Uterus (tissue), 4 donors: ENCODE measurements at places on chromosomes 16 and 17. TPM values are rescaled to one million over a fixed set of nuclear protein-coding genes. Genes with fewer than 3 reads are reported as not detected.

DNA sequence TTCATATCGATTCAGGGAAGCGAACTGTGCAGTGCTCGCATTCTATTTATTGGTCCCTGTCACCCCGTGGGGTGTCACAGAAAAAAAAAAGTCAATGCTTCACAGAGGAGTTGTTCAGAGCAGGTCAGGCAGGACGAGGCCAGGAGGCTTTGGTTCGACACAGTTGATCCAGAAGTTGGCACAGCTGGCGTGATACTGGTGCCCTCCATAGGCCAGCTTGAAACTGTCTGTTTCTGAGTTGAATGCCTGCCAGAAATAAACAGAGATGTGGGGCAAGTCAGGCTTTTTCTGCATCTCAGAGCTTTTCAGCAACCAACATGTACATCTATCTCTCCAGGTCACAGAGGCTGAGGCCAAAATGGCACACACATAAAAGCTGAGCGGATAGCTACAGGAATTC, 29.1 kb downstream of the DUSP14 start:
- DNase-seq, result no peak

GRCh38 chr16:2033057-2033908, 6.6 kb downstream of the NHERF2 start:
- peak; percentile 71 for DNase-seq

DNA sequence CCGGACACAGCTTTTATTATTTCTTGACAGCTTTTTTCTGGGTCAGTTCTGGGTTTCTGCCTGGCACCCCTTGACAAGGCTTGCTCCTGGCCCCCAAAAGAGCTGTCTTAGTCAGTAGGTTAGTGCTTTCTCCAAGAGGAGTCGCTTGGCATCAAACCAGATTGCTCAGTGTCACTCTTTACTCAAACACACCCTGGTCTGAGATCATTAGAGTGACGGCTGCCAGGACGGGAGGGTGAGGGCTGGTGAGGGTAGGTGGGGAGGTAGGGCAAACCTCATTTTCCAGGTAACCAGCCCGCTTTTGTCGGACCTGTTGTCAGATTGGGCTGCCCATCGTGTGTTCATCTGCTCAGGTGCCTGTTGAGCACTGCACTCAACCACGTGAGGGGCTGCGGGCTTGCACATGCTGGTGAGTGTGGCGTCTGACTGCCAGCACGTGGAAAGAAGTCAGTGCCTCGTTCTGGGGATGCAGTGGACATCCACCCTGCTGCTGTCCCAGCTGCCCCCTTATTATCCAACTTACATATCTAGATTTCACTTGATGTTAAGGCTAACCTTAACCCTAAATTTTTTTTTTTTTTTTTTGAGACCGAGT, 12.4 kb downstream of the TMEM94 start:
- DNase-seq, result no peak

DNA sequence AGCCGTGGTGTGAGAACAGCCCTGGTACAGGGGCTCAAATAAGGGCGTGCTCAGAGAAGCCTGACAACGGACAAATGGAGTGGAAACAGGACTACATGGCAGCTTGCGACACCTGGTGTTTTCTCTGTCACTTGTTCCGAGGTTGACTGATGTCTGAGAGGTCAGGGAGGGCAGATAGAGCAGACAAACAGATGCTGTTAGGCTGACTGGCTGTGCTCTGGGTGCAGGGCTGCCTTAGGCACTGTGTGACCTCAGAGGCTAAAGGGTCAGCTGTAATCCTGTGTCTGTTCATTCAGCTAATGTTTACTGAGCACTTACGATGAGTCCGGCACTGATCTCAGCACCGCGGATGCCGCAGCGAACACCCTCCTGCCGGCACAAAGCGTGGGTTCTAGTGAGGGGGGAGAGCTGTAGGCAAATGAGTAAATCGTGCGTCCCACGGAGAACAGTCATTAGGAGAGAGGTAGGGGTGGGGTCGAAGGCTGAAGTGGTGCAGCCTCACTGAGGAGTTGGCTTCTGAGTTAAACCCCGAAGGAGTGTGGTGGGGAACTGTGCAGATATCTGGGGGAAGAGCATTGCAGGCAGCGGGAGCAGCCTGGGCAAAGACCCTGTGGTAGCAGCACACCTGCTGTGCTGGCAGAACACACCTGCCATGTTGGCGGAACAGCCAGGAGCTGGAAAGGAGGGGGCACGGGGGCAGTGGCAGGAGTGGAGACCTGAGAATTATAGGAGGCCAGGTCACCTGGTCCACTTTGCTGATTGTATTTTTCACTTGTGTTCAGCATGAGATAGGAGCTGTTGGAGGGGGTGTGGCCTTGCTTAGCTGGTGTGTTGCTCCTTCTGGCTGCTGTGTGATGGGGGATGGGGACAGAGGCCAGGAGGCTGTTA, 35.0 kb downstream of the GPT2 start:
- no peak for DNase-seq

GRCh38 chr16:23771027-23771426, 16.2 kb downstream of the CHP2 start:
- DNase-seq, result no peak

DNA sequence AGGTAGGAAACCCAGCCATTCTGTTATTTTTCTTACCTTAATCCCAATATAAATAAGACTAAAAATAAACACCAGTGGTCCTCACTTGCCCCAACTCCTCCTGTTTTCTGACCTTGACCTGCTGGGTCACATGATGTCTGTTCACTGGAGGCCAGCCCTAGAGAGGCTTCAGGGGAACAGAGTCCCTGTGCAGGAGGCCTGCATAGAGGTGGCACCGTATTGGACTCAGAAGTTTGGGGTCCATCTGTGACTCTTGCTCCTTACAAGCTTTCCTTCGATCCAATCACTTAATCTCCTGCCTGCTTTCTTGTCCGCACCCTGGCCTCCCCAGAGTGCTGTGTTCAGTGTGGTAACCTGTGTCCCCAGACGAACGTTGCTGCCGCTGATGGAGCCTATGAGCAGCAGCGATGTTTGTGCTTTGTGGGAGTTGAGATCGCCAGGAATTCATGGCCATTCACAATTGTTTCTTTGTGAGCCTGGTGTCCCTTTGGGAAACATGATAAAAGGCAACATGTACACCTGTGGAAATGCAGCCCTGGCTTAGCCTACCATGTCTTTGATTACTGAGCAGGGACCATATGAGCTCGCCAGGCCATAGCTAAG, 4.7 kb downstream of the IGSF6 start:
- no peak for DNase-seq

- DNase-seq, result no peak
Observed at GRCh38 chr17:616407-616806, 98.2 kb downstream of the VPS53 start.

- no peak for DNase-seq
Observed at GRCh38 chr16:86387468-86388440, 122.6 kb upstream of the FOXF1 start.

- no peak for DNase-seq
Observed at GRCh38 chr17:71057938-71058337, 888.6 kb downstream of the KCNJ2 start.

- DNase-seq, result no peak
Observed at GRCh38 chr17:72922219-72922618, 170.3 kb downstream of the SLC39A11 start.

DNA sequence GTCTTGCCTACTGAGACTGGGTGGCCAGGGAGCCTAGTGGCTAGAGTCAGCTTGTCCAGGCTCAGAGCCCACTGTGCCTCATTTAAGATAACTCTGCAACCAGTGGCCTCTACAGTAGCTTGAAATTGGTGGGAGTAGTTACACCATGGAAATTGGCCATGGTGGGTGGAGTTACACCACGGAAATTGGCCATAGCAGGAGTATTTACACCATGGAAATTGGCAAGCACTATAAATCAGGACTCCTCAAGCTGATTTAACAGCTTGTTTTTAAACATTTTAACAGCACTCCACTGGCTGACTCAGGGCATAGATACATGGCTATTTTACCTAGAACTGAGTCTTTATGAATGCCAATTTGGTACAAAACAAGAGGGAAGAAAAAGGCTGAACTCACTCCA, 27.7 kb upstream of the AKTIP start:
- DNase-seq, result no peak

DNA sequence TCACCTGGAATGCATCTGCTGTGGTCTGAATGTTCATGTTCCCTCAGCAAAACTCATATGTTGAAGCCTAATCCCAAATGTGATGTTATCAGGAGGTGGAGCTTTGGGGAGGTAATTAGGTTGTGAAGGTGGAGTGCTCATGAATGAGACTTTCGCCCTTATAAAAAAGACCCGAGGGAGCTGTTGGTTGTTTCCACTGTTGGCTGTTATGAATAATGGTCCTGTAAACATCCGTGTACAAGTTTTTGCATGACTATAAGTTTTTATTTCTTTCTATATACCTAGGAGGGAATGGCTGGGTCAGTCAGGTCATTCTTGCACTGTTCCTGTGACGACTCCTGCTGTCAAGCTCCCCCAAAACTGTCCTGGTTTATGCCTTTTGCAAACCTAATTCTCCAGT, 9.6 kb upstream of the CHP2 start:
- DNase-seq, result no peak

GRCh38 chr17:42187833-42188232, 2.6 kb upstream of the HCRT start:
- DNase-seq, result no peak

- DNase-seq, result no peak
Observed at GRCh38 chr16:25855818-25856217, 164.1 kb downstream of the HS3ST4 start.

DNA sequence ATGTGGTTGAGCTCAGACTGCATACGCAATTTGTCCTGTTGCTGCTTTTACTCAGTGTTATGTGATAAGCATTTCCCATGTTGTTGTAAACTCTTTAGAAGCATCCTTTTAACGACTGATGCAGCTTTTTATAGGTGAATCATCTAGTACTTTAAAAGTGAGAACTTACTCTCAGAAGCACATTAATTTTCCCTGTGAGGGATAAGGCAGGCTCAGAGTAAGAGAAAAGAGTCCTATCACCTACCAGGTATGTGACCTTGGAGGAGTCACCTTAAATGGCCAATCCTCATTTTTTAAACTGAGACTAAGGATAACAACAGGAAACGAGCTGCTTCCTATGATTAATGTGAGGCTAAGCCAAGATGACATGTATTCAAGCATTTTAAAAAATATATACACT, 34.4 kb upstream of the GAN start:
- DNase-seq, result no peak

DNA sequence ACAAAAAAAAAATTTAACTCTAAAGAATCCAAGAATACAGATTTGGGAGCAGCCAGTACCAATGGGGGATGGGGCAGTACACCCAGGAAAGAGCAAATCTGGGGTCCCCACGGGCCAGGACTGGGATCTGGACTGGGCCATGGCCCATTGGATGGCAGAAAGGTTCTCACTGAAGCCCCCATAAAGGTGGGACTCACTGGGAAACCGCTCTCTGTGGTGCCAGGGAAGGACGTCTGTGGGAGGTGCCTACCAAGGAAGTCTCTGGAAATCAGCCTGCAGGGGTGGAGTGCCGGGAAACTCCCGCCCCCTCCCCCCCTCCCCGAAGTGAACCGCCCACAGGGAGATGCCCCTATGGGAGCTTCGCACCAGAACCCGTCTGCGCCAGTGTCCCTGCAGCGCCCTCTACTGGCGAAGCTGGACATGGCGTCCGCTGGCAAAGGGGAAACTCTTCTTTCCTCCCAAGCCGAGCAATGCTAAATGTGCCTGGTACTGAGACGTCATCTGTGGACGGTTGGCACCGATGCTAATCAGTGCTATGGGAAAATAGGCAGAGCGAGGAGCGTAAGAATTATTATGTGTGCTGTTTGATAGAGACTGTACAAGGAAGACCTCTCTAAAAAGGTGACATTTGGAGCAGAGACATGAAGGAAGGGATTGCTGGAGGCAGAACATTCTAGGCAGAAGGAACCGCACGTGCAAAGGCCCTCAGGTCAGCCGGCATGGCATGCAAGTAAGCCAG, 671.1 kb downstream of the WWOX start:
- peak; percentile 51 for DNase-seq

Gene C17orf78
- not detected for total RNA-seq

Gene CD79B
- 5.6 TPM for total RNA-seq

Gene CSH1
- total RNA-seq, result not detected

Gene PROCA1
- total RNA-seq, result 3.6 TPM

Gene TOM1L1
- total RNA-seq, result 3.1 TPM

Gene DOC2B
- total RNA-seq, result 6.2 TPM

Gene MT1M
- 6.2 TPM for total RNA-seq

Gene ST6GALNAC2
- 0.59 TPM for total RNA-seq
